LHCN-M2 (cell line): ENCODE measurements at places on chromosomes 1 and 21.
A peak's percentile ranks its signal among the peaks of the same experiment; 100 is the strongest.

DNA sequence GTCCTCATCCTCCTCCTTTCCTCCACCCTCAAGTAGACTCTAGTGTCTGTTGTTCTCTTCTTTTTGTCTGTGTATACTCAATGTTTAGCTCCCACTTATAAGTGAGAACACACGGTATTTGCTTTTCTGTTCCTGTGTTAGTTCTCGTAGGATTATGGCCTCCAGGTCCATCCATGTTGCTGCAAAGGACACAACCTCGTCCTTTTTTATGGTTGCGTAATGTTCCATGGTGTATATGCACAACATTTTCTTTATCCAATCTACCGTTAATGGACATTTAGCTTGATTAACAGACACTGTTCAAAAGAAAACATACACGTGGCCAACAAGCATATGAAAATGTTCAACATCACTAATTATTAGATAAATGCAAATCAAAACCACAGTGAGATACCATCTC, 44.3 kb upstream of the TMPRSS2 start:
- DNase-seq, result no peak

DNA sequence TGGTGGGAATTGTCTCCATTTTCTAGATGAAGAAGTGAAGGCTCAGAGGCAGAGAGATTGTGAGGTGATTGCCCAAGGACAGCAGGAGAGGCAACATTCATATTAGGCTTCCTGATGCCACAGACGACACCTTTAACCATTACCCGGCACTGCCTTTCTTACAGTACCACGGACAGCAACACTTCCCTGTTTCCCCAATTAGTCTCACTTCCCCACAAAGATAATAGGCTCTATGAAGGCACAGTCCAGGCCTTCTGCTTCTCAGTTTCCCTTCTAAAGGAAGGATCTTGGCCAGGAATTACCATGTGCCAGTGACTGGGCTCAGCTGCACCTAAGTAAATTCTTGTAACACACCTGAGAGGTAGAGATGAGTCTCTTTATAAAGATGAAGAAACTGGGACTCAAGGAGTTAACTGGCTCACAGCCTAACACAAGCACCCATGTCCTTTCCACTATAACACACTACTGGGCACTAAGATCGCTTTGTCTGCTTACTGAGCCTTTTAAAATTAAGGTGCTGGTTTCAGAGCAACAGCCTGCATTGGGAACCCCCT, 9.6 kb downstream of the IGSF9 start:
- DNase-seq, result no peak

GRCh38 chr1:98005326-98006010, 84.6 kb upstream of the DPYD start:
- no peak for DNase-seq

GRCh38 chr1:229087339-229087738, 183.6 kb upstream of the RAB4A start:
- no peak for DNase-seq

- DNase-seq, result no peak
These were observed 14.8 kb downstream of the ADORA3 start for GRCh38 chr1:111488669-111489068.

DNA sequence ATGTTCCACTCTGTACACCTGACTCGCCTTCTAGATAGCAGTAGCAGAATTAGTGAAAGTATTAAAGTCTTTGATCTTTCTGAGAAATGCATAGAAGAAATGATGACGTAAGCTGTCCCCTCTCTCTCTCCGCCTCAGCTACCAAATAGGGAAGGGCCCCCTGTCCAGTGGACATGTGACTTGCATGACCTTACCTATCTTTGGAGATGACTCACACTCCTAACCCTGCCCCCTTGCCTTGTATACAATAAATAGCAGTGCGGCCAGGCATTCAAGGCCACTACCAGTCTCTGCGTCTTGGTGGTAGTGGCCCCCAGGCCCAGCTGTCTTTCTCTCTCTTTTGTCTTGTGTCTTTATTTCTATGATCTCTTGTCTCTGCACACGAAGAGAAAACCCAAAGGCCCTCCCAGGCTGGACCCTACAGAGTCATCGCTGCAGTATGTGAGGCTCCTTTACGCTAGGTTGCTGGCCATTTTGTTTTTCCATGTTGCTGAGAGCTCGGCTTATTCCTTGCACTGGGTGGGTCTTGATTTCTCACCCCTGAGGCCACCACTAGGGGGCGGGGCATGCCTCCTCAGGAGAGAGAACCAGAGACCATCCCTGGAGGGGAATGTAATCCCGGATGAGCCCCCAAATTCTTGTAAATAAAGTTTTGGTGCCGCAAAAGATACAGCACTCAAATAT, 16.0 kb upstream of the ZBTB8B start:
- DNase-seq, result peak; percentile 35

DNA sequence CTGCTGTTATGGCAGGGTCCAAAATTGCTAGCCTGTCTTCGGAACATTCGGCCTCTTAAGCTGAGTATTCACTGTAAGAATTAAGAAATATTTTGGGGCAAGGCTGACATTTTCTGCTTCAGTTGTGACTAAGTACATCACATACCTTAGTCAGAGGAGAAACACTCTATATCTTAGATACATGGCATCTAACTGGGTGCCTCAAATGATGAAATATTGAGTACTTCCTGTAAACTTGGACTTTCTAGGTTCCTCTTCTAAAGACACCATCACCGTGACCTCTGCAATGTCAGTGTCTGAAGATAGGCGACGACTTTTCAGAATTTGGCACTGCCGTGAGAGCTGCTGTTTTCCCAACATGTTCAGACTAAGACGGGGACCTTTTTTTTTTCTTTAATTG, 65.6 kb downstream of the PCBP3 start:
- DNase-seq, result no peak

- DNase-seq, result no peak
These were observed 4.9 kb downstream of the CDA start for GRCh38 chr1:20593756-20594155.

- no peak for DNase-seq
These were observed 7.6 kb downstream of the CLSPN start for GRCh38 chr1:35762141-35762540.

DNA sequence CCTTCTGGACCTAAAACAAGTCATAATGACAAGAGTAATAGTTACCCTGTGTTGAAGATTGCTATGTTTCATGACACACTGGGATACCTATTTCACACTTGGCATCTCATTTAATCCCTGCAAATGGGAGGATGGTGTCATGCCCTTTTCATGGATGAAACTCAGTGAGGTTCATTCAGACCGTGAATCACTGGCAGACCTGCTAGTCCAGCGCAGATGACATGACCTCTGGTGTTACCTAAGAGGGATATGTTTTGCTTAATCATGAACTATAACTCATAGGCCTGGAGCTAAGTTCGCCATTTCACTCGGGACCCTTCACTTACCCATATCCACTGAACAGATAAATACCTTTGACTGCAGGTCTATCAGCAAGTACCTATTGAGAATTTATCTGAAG, 286.6 kb upstream of the FMN2 start:
- DNase-seq, result no peak

- no peak for DNase-seq
These were observed 202.4 kb downstream of the HMCN1 start for GRCh38 chr1:185936641-185937040.

GRCh38 chr1:94611681-94612475, 70.3 kb upstream of the F3 start:
- no peak for DNase-seq

- DNase-seq, result no peak
These were observed 289.2 kb upstream of the USP24 start for GRCh38 chr1:55504306-55504731.

- DNase-seq, result no peak
These were observed 3.0 kb downstream of the LRRC8D start for GRCh38 chr1:89823679-89824292.

DNA sequence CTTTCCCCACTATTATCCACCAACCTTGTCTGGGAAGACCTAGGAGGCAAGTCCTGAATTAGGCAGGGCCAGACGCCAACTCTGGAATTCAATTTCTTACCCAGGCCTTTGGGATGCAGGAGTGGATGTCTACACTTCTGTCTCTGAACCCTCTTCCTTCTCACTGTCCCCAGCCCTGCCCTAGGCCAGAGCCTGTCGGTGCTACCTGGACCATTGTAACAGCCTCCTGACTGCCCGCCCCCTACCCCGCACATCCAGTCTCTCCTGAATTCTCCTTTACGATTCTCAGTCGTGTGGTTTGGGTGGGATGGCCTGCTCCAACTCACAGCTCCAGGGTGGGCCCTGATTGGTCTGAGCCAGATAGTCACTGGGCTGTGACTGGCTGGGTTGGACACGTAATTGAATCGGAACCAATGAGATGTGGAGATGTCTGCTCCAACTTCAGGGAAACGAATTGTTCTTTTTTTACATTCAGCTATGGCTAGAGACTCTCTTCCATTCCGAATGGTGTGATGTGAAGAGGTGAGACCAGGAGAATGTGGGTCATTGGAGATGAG, 304.6 kb downstream of the PTPRU start:
- no peak for DNase-seq

GRCh38 chr1:167263819-167264464, 43.3 kb downstream of the POU2F1 start:
- DNase-seq, result peak; percentile 31

- DNase-seq, result no peak
These were observed at the start of gene CHI3L1 for GRCh38 chr1:203186446-203187303. Gene CHI3L1, minus strand, starts transcription at chr1:203186704. Its CDS starts 81 bp downstream, at chr1:203186623.

- DNase-seq, result no peak
These were observed 8.6 kb downstream of the S100A6 start for GRCh38 chr1:153527023-153527682.
